ENCODE measurements at places on chromosomes 4 and X. TPM values are rescaled to one million over a fixed set of nuclear protein-coding genes. Genes with fewer than 3 reads are reported as not detected.

Gene GLUD2
- total RNA-seq, result 0.90 TPM

Gene POU3F4
- not detected for total RNA-seq

Gene WNK3
- 1.4 TPM for total RNA-seq

Gene FAM241A
- 3.4 TPM for total RNA-seq

Gene PHEX
- 0.18 TPM for total RNA-seq

Gene HSFX4
- not detected for total RNA-seq

Gene CT55
- total RNA-seq, result not detected

Gene HTR2C
- not detected for total RNA-seq

Gene KLHL13
- 5.1 TPM for total RNA-seq

Gene EGF
- total RNA-seq, result not detected

Gene JADE3
- 1.5 TPM for total RNA-seq

Gene PCDH18
- 26.9 TPM for total RNA-seq

Gene BMPR1B
- total RNA-seq, result 0.32 TPM

Gene TMEM150C
- 6.5 TPM for total RNA-seq

Data from cardiac atrium fibroblast (primary cell).